ENCODE measurements at places on chromosomes 16 and 17. TPM values are rescaled to one million over a fixed set of nuclear protein-coding genes. Genes with fewer than 3 reads are reported as not detected.

The MRM1 gene
- total RNA-seq, result not detected

The RHBDL1 gene
- not detected for total RNA-seq

The ARHGAP44 gene
- 8.9 TPM for total RNA-seq

The MYCBPAP gene
- not detected for total RNA-seq

The SLFN14 gene
- total RNA-seq, result not detected

The VWA3A gene
- not detected for total RNA-seq

DNA sequence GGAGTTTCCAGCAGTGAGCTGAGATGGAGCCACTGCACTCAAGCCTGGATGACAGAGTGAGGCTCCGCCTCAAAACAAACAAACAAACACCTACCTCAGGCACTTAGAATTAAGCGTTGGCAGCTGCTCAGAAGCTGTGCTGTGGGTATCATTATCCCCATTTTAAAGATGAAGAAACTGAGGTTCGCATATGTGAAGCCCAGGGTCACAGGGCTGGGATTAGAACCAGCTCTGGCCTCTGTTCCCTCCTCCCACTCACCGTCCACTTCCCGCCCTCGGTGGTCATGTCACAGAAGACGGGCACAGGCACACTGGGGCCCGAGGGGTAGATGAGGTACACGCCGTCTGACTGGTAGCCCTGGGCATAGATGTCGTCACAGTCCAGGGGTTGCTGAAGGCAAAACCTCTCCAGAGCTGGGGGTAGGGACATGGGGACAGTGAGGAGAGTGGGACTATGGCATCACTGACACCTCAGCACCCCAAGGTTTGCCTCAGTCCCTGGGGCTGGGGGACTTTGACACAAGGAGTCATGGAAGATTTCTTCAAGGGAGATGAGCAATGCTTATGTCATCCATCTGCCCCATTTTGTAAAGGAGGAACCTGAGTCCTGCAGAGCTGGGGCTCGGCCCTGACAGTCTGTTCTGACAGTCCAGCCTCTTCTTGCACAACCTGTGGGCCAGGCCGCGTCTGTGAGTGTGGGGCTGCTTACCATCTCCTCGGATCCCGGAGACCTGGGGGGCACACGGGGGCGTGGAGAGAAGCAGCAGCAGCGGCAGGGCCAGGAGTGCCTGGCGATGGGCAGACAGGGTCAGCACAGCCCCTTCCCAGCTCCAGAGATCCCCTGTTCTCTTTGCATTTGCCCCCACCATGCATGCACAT, 700 bp downstream of the MFAP4 start:
- no peaks in the 10 kb centered on the region for H3K27me3 ChIP-seq
- H3K36me3 ChIP-seq, result peaks cover 44% of the 10 kb centered on the region
- H3K4me1 ChIP-seq, result peaks cover 73% of the 10 kb centered on the region
- H3K27ac ChIP-seq, result peak overlapping the region; percentile 88

- no peak overlapping the region for H3K27ac ChIP-seq
- H3K4me1 ChIP-seq, result peaks cover 11% of the 10 kb centered on the region
- H3K36me3 ChIP-seq, result no peaks in the 10 kb centered on the region
- no peak for DNase-seq
These were observed 103.5 kb downstream of the STX8 start for GRCh38 chr17:9472094-9472493.

DNA sequence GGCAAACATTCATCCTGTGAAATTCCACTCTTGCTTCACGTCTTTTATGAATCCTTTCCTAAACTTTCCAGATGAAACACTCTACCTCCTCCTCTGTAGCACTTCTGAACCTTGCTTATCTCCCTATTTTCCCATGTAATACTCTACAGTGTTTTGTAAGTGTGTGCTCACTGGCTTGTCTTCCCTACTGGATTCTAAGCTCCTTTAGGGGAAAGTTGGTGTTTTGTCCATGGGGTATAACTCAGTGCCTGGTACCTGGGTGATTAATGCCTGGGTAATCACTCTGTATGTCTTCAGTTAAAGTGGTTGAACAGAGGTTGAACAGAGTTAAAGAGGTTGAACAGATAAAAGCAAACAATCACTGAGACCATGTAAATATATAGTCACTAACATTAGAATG, 3.8 kb upstream of the KAT7 start:
- no peaks in the 10 kb centered on the region for H3K36me3 ChIP-seq
- no peaks in the 10 kb centered on the region for H3K27me3 ChIP-seq
- DNase-seq, result no peak
- no peak overlapping the region for H3K27ac ChIP-seq

DNA sequence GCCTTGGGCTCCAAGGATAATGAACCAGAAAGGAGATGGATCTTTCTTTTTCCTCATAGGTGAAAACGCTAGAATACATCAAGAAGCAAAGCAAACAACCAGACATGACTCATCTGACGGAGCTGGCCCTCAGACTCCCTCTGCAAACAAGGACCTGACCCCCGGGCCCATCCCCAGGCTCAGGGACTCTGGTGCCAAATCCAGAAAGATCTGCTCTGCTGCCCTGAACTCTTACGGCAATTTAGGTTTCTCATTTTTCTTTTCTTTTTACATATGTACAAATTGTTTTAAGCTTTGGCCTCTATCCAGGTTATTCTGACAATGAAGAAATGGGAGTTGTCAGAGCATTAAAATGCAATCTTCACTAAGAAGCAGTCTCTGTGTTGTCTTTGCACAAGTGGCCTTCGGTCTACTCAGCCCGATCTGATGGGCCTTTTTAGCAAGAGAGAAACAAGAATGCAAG, 17.7 kb downstream of the KNOP1 start:
- H3K36me3 ChIP-seq, result peaks cover 69% of the 10 kb centered on the region
- DNase-seq, result no peak
- H3K27me3 ChIP-seq, result no peaks in the 10 kb centered on the region
- peak overlapping the region; percentile 61 for H3K27ac ChIP-seq
- peaks cover 67% of the 10 kb centered on the region for H3K4me1 ChIP-seq
- no peak overlapping the region for H3K4me3 ChIP-seq

GRCh38 chr17:74524653-74525464, 6.4 kb downstream of the CD300LB start:
- peak; percentile 13 for DNase-seq
- no peak overlapping the region for H3K4me3 ChIP-seq
- H3K36me3 ChIP-seq, result no peaks in the 10 kb centered on the region
- H3K4me1 ChIP-seq, result no peaks in the 10 kb centered on the region
- no peak overlapping the region for H3K27ac ChIP-seq
- no peaks in the 10 kb centered on the region for H3K27me3 ChIP-seq

GRCh38 chr17:47898241-47898640, 2.2 kb downstream of the SP2 start:
- no peak overlapping the region for H3K4me3 ChIP-seq
- no peak overlapping the region for H3K27ac ChIP-seq
- H3K27me3 ChIP-seq, result no peaks in the 10 kb centered on the region
- peaks cover 20% of the 10 kb centered on the region for H3K36me3 ChIP-seq
- no peak for DNase-seq

GRCh38 chr17:42378959-42379594, 9.2 kb downstream of the STAT3 start:
- peak overlapping the region; percentile 23 for H3K4me3 ChIP-seq
- H3K27me3 ChIP-seq, result no peaks in the 10 kb centered on the region
- peaks cover 3% of the 10 kb centered on the region for H3K36me3 ChIP-seq
- H3K4me1 ChIP-seq, result peaks cover 49% of the 10 kb centered on the region
- H3K27ac ChIP-seq, result peak overlapping the region; percentile 75

DNA sequence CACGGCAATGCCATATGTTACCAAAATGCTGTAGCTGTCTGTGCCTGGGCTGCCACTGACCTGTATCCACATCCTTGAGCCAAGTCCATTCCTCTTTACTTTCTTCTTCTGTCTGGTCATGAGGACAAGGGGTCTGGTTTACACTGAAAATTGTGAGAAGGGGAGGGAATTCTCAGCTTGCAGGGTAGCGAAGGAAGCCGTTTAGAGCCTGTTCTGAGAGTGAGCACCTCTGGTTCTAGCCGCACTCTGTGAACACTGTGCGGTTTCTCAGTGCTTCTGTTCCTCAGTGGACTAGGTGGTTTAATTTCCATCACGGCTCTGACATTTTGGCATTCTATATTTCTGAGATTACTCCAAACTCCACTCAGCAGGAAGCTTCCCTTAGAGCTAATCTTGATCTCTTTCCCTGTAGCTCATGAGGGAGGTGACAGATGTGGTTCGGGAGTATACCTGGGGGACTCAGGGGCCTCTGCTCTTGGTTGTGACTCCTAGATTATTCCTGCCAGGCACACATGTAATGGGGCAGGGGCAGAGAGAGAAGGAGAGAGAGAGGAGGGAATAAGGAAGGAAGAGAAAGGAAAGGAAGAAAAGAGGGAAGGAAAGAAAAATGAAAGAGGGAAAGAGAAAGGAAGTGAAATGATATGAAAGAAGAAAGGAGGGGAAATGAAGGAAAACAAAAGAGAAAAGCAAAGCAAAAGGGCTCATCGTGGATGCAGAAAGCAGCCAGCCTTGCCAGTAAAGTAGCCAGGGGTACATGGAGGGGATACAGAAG, 14.2 kb upstream of the TBX21 start:
- no peaks in the 10 kb centered on the region for H3K36me3 ChIP-seq
- no peak for DNase-seq
- H3K4me3 ChIP-seq, result no peak overlapping the region

DNA sequence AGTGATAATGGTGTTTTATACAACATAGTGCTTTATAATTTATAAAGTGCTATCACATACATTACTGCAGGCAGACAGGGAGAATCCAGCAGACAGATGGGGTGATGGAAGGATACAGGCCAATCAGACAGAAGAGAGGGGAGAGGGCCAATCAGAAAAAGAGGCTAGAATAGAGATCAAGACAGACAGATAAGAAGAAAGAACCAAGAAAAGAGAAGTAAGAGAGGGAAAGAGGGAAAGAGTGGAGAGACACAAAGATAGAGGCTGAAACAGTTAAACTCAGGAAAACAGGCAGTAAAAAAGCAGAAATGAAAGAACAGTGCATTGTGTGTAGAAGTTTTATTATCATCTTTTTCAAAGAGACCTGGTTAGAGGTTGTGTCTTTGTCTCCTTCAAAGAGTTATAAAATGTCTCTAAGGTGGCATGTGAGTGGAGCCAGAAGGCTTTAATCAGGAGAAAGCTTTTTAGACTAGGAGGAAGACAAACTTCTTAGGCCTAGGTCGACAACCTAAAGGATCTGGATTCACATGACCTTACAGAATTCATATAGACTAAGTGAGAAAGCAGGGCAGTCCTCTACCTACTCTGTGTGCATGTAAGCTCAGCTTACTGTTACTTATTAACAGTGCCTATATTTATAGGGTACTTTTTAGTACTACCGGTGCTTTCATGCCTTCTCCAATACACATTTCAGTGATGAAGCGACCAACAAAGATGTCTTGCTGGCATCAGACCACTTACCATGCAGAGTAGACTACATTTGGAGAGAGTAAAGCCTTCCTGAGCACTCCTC, 8.3 kb upstream of the CHD3 start:
- no peak overlapping the region for H3K4me3 ChIP-seq
- no peak for DNase-seq
- H3K27me3 ChIP-seq, result no peaks in the 10 kb centered on the region
- peaks cover 35% of the 10 kb centered on the region for H3K4me1 ChIP-seq

GRCh38 chr16:12655537-12655936, 148.2 kb downstream of the CPPED1 start:
- H3K27ac ChIP-seq, result no peak overlapping the region
- H3K27me3 ChIP-seq, result no peaks in the 10 kb centered on the region
- H3K4me1 ChIP-seq, result no peaks in the 10 kb centered on the region
- no peak for DNase-seq
- no peaks in the 10 kb centered on the region for H3K36me3 ChIP-seq

DNA sequence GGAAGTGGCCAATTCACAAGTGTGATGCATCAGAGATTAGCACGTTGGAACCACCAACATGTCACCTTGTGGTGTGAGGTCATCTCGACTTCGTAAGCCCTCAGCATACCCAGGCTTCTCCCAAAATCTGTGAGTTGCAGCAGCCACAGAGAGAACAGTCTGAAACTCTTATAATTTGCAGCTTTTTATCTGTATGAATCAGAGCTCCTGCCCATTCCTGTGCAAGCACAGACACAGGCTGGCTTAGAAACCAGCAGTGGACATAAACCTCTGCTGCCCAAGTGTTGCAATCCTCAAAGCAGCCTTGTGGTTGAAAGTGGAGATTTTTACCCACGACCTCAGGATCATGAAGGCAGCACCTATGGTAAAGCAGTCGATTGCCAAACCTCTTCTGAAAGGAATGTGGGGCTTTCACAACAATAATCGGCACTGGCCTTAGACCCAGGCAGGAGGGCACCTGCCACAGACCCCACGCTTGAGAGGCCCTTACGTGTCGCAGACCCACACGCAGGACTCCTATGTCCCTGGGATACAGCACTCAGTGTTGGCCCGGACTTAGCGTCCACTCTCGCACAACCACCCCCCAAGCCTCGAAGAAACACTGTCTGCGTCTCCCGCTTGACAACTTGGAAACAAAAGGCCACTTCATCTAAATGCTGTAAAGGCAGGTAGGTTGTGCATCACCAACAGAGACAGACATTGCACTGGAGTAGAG, 24.5 kb upstream of the OSGIN1 start:
- H3K4me1 ChIP-seq, result no peaks in the 10 kb centered on the region
- no peak overlapping the region for H3K4me3 ChIP-seq
- DNase-seq, result no peak
- H3K27ac ChIP-seq, result no peak overlapping the region
- H3K36me3 ChIP-seq, result peaks cover 26% of the 10 kb centered on the region
- no peaks in the 10 kb centered on the region for H3K27me3 ChIP-seq

DNA sequence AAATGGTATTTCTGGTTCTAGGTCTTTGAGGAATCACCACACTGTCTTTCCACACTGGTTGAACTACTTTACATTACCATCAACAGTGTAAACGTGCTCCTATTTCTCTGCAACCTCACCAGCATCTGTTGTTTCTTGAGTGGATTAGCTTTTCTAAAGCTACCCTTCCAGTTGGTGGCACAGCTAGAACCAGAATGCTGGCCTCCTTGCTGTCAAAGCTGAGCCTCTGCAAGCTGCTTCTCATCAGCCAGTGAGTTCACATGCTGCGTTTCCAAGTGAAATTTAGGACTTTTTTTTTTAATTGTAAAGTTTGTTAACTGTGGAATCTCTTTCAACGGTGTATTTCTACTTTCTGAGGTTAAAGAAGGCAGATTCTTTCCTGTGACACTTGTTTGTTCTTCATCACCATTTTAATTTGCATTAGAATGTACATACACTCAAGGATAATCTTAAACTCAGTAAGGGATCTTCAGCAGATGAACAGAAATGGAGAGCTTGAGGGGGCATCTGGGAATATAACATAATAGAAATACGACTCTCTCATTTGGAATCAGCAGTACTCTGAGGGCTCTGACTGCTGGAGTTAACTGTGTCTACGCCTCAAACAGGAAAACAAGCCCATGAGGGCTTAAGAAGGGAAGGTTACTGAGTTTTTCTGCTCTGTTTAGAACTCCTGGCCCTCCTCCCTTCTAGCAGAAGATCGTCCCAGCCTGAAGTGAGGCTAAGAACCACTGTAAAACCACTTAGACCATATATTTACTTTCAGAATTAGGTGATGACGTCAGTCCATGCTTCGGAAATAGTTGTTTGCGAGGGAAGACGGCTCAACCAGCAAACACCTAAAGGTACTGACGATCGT, 148.4 kb upstream of the FAM20A start:
- no peaks in the 10 kb centered on the region for H3K27me3 ChIP-seq
- H3K36me3 ChIP-seq, result no peaks in the 10 kb centered on the region
- no peak overlapping the region for H3K4me3 ChIP-seq
- no peak for DNase-seq
- no peaks in the 10 kb centered on the region for H3K4me1 ChIP-seq
